HEK293T (cell line): ENCODE measurements at places on chromosomes 13 and 19.

- DNase-seq: peak; percentile 58
Observed at GRCh38 chr13:64471916-64472315, 2758.2 kb downstream of the PCDH9 start.

GRCh38 chr19:14058182-14059092, 3.4 kb downstream of the PALM3 start:
- no peak for DNase-seq

- DNase-seq: no peak
Observed at GRCh38 chr19:47687906-47688305, 25.3 kb upstream of the EHD2 start.

DNA sequence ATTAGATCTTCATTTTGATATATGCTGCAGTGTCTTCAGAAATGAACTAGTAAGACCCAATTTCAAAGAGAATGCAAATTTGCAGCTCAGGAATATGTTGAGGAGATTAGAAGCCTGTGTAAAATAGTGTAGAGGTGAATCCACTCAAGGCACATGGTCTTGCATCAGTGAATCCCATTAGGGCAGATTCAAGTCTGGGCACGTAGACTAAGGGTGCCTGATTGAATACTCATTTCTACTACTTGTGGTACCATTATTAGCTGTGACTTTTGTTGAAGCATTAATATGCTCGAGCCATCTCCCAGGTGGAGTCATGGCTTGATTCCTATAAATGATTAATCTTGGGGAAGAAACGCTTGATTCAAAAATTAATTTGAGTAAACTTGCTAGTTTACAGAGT, 129.4 kb downstream of the AKAP11 start:
- DNase-seq: no peak

GRCh38 chr19:17948931-17949930, 16.4 kb downstream of the CCDC124 start:
- DNase-seq: no peak

- DNase-seq: no peak
Observed at GRCh38 chr19:29837996-29838395, 26.2 kb downstream of the CCNE1 start.

DNA sequence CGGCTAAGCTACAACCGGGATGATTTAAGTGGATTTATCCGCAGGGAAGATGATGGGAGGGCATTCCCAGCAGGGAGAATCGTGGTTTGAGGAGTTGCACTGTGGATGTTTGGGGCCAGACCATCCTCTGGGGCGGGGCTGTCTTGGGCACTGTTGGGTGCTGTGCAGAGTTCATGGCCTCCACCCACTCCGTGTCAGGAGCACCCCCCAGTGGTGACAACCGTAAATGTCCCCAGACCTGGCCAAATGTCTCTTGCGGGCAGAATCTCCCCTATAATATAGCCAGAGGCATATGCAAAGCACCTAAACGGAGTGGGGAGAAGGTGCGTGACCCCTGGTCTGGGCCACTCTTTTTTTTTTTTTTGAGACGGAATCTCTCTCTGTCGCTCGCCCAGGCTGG, 40.2 kb downstream of the SMIM24 start:
- DNase-seq: peak; percentile 57
